ENCODE measurements at places on chromosomes 16 and 17. TPM values are rescaled to one million over a fixed set of nuclear protein-coding genes. Genes with fewer than 3 reads are reported as not detected.

DNA sequence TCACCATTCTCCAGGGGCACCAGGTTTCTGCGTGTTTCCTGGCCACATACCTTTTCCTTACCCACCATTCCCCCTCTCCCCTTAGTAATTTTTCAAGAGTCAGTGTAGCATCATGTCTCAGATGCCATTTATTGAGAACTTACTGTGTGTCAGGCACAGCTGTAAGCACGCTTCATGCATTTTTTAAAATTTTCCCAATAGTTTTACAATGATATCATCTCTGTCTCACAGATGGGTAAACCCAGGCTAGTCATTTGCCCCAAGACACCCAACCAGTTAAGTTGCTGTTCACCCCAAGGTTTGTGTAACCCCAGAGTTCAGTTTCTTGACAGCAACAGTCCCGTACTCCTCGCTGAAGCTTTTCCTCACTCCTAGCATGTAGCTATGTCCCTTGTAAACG is 56.4 kb upstream of the IRX3 start:
- H3K27me3 ChIP-seq = no peaks in the 10 kb centered on the region
- no peak overlapping the region for H3K4me3 ChIP-seq
- no peaks in the 10 kb centered on the region for H3K4me1 ChIP-seq
- DNase-seq = no peak
- no peaks in the 10 kb centered on the region for H3K36me3 ChIP-seq

- H3K4me1 ChIP-seq = no peaks in the 10 kb centered on the region
- DNase-seq = no peak
- H3K27ac ChIP-seq = no peak overlapping the region
- no peaks in the 10 kb centered on the region for H3K36me3 ChIP-seq
- H3K27me3 ChIP-seq = no peaks in the 10 kb centered on the region
- H3K4me3 ChIP-seq = no peak overlapping the region
Measured at GRCh38 chr16:87657621-87658192, 55.4 kb downstream of the JPH3 start.

GRCh38 chr16:23786964-23787561 is 32.2 kb downstream of the CHP2 start:
- no peak overlapping the region for H3K27ac ChIP-seq
- no peaks in the 10 kb centered on the region for H3K36me3 ChIP-seq
- no peak overlapping the region for H3K4me3 ChIP-seq
- no peaks in the 10 kb centered on the region for H3K4me1 ChIP-seq

- H3K4me3 ChIP-seq = no peak overlapping the region
- H3K27ac ChIP-seq = no peak overlapping the region
- no peaks in the 10 kb centered on the region for H3K36me3 ChIP-seq
- no peak for DNase-seq
- peaks cover 23% of the 10 kb centered on the region for H3K27me3 ChIP-seq
Measured at GRCh38 chr17:38563362-38564253, 42.1 kb downstream of the SRCIN1 start.

DNA sequence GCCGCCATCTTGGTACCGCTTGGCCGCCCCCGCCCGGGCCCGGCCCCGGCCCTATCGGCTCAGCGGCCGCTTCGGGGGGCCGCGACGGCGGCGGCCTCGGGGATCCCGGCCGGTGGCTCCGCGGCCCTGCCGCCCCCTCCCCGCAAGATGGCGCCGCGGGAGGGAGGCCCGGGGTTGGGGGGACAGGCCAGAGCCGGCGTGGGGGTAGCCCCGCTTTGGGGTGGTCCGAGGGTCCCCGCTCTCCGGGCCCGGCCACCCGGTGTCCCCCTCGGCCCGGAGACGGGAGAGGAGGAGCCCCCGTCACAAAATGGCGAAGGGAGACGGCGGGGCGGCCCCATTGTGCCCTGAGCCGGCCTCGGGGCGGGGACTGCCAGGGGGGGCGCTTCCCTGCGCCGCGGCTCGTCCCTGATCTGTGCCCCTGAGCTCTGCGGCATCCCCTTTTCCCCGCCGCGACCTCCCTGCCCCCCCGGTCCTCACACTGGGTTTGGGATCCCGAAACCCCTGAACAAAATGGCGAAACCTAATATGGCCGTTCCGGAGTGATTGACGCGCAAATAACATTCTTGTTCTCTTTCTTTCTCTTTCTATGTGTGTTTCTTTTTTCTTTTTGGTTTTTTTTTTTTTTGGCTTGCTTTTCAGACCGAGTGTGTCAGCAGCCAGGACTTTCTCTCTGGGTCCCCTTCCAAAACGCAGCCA is 986 bp downstream of the HAPSTR1 start:
- DNase-seq = peak; percentile 62
- H3K4me1 ChIP-seq = peaks cover 29% of the 10 kb centered on the region
- H3K4me3 ChIP-seq = peak overlapping the region; percentile 83
- no peaks in the 10 kb centered on the region for H3K27me3 ChIP-seq

- no peak for DNase-seq
- no peaks in the 10 kb centered on the region for H3K27me3 ChIP-seq
- no peaks in the 10 kb centered on the region for H3K4me1 ChIP-seq
- H3K27ac ChIP-seq = no peak overlapping the region
- H3K36me3 ChIP-seq = no peaks in the 10 kb centered on the region
- no peak overlapping the region for H3K4me3 ChIP-seq
Measured at GRCh38 chr17:73900516-73900915, 256.3 kb upstream of the SDK2 start.

DNA sequence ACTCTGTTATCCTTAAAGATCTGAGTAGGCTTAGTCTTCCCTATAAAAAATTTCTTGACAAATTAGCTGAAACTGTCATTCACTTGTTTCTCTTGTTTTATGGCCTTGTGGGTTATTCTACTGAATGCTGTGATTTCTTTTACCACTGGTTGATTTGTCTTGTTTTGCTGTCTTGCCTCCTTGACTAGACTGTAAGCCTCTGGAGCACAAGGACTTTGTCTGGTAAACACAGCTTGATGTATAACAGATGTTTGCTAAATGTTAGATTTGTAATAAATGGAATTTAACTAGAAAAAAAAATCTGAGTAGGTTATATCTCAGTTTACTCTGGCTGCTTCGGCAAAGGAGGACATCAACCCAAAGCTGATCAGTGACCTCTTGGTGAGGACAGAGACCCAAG is 21.6 kb downstream of the VAC14 start:
- H3K27me3 ChIP-seq = no peaks in the 10 kb centered on the region
- H3K4me1 ChIP-seq = no peaks in the 10 kb centered on the region
- no peak overlapping the region for H3K4me3 ChIP-seq
- no peak overlapping the region for H3K27ac ChIP-seq
- H3K36me3 ChIP-seq = peaks cover 36% of the 10 kb centered on the region

DNA sequence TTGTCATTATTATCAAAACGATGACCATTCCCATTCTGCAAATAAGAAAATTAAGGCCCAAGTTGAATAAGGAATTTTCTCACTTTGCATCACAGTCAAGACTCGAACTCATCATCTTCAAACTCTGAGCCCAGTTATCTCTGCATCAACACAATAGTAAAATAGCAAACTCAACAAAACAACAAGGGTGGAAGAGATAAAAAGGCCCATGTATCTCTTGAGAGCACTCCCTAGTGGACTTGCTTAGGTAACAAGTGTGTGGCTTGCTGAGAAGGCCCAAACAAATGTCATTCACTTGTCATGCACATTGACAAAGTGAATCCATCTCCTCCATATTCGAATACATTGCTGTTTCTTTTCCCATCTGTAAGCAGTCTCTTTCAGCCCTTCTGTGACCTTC is 412.0 kb upstream of the MAF start:
- no peak overlapping the region for H3K27ac ChIP-seq
- no peaks in the 10 kb centered on the region for H3K4me1 ChIP-seq
- H3K4me3 ChIP-seq = no peak overlapping the region
- no peak for DNase-seq
- no peaks in the 10 kb centered on the region for H3K27me3 ChIP-seq

GRCh38 chr16:2767891-2768290 is 9.2 kb downstream of the ELOB start:
- no peaks in the 10 kb centered on the region for H3K4me1 ChIP-seq
- DNase-seq = no peak
- peaks cover 69% of the 10 kb centered on the region for H3K36me3 ChIP-seq
- no peaks in the 10 kb centered on the region for H3K27me3 ChIP-seq
- no peak overlapping the region for H3K27ac ChIP-seq

GRCh38 chr16:11355862-11356261 is 10.6 kb downstream of the RMI2 start:
- DNase-seq = no peak
- no peaks in the 10 kb centered on the region for H3K36me3 ChIP-seq

- no peaks in the 10 kb centered on the region for H3K36me3 ChIP-seq
- H3K4me3 ChIP-seq = no peak overlapping the region
- H3K27ac ChIP-seq = no peak overlapping the region
- no peak for DNase-seq
- peaks cover 73% of the 10 kb centered on the region for H3K27me3 ChIP-seq
Measured at GRCh38 chr17:48745381-48746275, 17.1 kb upstream of the HOXB13 start.

DNA sequence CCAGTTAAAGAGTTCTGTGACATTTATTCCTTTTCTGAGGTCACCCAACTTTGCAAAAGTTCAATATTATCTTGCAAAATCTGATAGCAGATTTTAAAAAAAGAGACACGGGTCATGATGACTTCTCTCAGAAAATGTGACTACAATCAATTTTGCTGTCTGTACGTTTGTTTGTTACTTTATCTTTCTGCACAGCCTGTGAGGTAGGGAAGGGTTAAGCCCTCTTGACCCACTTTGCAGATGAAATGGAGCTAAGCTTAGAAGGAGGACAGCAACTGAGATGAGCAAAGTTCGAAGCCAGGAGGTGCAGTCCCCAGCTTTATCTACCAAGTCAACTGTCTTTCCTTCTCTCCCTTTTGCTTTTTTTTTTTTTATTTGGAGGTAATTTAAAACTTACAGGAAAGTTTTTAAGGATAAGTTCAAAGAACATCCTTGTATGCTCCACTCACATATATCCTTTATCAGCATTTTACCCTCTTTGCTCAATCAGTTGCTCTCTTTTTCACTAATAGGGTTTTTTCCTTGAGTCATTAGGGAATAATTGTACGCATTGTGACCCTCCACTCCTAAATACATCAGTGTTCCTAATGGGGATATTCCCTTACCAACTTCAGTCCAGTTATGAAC is 86.8 kb downstream of the MSI2 start:
- no peak overlapping the region for H3K4me3 ChIP-seq
- H3K27me3 ChIP-seq = no peaks in the 10 kb centered on the region
- H3K36me3 ChIP-seq = no peaks in the 10 kb centered on the region
- H3K27ac ChIP-seq = no peak overlapping the region
- DNase-seq = no peak
- H3K4me1 ChIP-seq = no peaks in the 10 kb centered on the region

- DNase-seq = no peak
- no peak overlapping the region for H3K27ac ChIP-seq
- no peaks in the 10 kb centered on the region for H3K27me3 ChIP-seq
- no peaks in the 10 kb centered on the region for H3K36me3 ChIP-seq
- H3K4me3 ChIP-seq = no peak overlapping the region
Measured at GRCh38 chr17:2071455-2072281, 16.8 kb downstream of the HIC1 start.

GRCh38 chr16:8493972-8494371 is 96.3 kb downstream of the TMEM114 start:
- no peak overlapping the region for H3K27ac ChIP-seq
- no peak for DNase-seq
- H3K4me1 ChIP-seq = no peaks in the 10 kb centered on the region
- H3K27me3 ChIP-seq = no peaks in the 10 kb centered on the region
- H3K36me3 ChIP-seq = no peaks in the 10 kb centered on the region
- H3K4me3 ChIP-seq = no peak overlapping the region

DNA sequence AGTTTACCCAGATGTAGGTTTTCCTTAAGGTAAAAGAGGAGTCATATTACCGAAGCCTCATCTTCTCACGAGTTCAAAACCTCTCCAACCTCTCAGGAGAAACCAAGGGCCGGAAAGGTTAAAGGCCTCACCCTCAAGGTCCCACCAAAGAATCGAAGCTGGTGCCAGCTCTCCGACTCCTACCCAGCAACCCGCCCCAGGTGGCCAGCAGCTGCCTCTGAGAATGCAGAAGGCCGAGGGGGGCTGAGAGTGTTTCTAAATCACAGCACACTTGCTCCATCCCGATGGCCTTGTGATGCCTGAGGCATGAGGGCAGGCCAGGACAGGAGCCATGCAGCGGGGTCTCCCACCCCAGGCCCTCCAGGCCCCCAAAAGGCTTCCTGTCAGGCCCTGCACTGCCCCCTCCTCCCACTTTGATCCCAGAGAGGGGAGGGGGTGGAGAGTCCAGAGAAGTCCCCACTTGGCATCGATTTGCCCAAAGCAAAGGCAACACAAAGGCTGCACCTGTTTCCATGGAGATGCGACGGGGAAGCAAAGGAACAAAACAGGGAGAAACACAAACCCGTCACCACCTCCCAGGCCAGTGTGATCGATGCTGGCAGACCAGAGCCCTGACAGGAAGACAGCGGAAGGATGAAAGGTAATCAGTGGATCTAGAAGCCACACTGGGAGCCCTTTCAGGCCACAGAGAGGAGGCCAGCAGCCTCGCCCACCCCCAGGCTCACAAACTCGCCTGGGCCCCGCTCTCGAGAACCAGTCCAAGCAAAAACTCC is 39.0 kb downstream of the CUEDC1 start:
- H3K4me3 ChIP-seq = no peak overlapping the region
- H3K36me3 ChIP-seq = no peaks in the 10 kb centered on the region
- H3K27ac ChIP-seq = no peak overlapping the region
- no peaks in the 10 kb centered on the region for H3K27me3 ChIP-seq
- no peaks in the 10 kb centered on the region for H3K4me1 ChIP-seq

- H3K4me3 ChIP-seq = no peak overlapping the region
- H3K36me3 ChIP-seq = no peaks in the 10 kb centered on the region
- no peak for DNase-seq
- H3K27me3 ChIP-seq = no peaks in the 10 kb centered on the region
- H3K4me1 ChIP-seq = no peaks in the 10 kb centered on the region
- no peak overlapping the region for H3K27ac ChIP-seq
Measured at GRCh38 chr17:49333804-49334203, 28.2 kb downstream of the ZNF652 start.

The TMC8 gene
- total RNA-seq = 429 TPM

The ALG1 gene
- 29.1 TPM for total RNA-seq

The EMC6 gene
- 31.2 TPM for total RNA-seq

The PTX4 gene
- not detected for total RNA-seq

The PHKB gene
- total RNA-seq = 58.7 TPM

The PYY gene
- total RNA-seq = not detected

The CES3 gene
- total RNA-seq = 0.61 TPM

The UTS2R gene
- total RNA-seq = not detected
